ENCODE measurements at places on chromosomes 3 and 15. TPM values are rescaled to one million over a fixed set of nuclear protein-coding genes. Genes with fewer than 3 reads are reported as not detected.

The NR1I2 gene
- total RNA-seq = not detected

The LRRN1 gene
- 0.65 TPM for total RNA-seq

The SNX4 gene
- 28.6 TPM for total RNA-seq

The VIPR1 gene
- 23.9 TPM for total RNA-seq

DNA sequence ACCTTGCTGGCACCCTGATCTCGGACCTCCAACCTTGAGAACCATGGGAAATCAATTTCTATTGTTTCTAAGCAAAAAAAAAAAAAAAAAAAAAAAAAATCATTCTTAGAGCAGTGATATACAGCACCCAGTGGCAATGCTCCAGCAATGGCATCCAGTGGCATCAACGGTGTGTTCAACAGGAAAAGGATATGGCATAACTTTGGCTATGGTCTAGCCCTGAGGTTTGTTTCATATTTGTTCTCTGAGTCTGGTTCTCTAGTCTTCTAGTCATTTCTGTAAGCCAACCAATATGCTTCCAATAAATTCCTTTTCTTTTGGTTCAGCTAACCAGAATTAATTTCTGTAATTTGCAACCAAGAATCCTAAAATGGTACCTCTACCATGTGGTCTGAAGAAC is 19.2 kb downstream of the DENND4A start:
- DNase-seq = no peak

- DNase-seq = no peak
Observed at GRCh38 chr3:186283096-186283495, 78.9 kb downstream of the DGKG start.

GRCh38 chr3:173553635-173554280 is 156.2 kb downstream of the NLGN1 start:
- DNase-seq = no peak

Data from PC-9 (cell line).